Effector memory CD8-positive, alpha-beta T cell (primary cell): ENCODE measurements at places on chromosomes 1 and 21.

GRCh38 chr1:30990591-30990990 lies 74.9 kb downstream of the PUM1 start:
- DNase-seq, result no peak

- DNase-seq, result no peak
These were observed 66.4 kb downstream of the RGS13 start for GRCh38 chr1:192702212-192702902.

DNA sequence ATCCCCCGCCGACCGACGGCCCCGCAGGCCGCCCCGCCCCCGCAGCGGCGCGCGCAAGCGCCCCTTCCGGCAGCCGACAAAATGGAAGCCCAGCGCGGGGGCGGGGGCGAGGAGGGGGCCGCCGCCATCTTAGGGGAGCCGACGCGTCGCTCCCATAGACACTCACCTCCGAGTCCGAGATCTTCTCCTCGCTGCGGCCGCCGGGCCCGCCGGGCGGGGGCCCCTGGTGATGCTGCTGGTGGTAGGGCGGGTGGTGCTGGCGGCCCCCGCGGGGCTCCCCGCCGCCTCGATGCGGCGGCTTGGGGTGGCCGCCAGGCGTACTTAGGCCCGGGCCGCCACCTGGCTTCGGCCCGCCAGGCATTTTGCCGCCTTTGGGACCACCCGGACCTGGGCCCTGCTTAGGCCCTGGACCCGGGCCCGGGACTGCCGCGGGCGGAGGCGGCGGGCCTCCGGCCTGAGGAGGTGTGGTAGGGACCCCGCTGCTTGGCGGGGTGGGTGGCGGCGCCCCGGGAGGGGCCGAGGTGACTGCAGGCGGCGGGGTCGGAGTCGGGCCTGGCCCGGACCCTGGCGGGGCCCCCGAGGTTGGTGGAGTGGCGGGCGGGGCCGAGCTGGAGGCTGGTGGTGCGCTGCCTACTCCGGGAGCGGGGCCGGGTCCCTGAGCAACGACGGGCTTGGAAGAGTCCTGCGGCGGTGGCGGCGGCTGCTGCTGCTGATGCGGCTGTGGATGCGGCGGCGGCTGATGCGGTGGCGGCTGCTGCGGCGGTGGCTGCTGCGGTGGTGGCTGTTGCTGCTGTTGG lies 691 bp downstream of the SFPQ start:
- DNase-seq, result peak; percentile 90

DNA sequence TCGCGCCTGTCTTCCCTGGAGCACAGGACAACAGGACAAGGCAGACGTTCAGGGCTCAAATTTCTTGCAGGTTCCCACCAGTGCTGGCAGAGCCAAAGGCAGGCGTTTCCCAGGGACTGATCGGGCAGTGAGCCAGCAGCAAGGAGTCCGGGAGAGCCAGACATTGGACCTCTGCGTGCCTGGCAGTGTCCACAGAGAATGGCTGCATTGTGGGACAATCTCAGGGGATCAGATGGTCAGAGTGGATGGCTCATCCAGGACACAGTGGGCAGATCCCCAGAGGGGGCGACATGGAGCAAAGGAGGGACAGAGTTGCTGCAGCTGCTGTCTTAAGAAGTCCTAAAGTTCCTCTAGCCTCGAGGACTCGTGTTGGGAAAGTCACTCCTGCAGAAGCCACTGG lies 4.6 kb downstream of the TMEM63A start:
- no peak for DNase-seq

GRCh38 chr1:95043141-95043980 lies 29.4 kb downstream of the ALG14 start:
- peak; percentile 68 for DNase-seq

DNA sequence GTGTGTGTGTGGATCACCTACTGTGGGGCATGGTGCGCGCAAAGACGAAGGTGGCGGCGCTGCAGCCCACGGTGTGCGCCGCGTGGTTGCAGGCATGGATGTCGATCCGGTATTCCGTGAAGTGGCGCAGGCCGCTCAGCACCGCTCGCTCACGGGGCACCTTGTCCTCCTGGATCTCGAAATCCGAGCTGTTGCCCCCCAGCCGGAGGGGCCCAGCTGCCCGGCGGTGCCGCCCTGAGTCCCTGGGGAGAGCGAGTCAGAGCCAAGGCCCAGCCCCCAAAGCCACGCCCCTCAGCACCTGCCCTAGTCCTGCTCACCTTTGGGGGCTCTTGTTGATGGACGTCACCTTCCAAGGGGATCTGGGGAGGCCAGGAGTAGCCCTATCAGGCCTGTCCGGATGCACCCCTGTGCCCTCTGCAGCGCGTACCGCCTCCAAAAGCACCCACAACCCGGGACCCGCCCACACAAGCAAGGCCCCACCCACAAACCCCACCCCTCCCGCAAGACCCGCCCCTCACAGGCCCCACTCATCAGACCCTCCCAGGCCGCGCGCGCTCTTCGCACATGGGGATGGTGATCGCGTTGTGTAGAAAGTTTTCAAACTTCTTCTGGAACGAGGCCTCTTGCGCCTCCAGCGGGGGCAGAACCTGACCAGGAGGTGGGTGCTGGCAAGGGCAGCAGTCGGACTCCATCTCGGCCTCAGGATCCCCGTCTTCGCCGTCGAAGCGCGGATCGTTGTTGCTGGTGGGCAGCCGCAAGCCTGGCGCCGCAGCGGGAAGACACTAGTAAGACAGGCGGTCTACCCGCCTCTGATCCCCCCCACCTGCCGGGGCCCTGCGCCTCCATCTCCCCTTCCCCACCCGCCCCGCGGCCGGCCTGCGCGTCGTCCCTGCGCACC lies 13.6 kb downstream of the INSRR start:
- peak; percentile 21 for DNase-seq

- DNase-seq, result no peak
These were observed 124.8 kb downstream of the ESRRG start for GRCh38 chr1:216598448-216598847.

DNA sequence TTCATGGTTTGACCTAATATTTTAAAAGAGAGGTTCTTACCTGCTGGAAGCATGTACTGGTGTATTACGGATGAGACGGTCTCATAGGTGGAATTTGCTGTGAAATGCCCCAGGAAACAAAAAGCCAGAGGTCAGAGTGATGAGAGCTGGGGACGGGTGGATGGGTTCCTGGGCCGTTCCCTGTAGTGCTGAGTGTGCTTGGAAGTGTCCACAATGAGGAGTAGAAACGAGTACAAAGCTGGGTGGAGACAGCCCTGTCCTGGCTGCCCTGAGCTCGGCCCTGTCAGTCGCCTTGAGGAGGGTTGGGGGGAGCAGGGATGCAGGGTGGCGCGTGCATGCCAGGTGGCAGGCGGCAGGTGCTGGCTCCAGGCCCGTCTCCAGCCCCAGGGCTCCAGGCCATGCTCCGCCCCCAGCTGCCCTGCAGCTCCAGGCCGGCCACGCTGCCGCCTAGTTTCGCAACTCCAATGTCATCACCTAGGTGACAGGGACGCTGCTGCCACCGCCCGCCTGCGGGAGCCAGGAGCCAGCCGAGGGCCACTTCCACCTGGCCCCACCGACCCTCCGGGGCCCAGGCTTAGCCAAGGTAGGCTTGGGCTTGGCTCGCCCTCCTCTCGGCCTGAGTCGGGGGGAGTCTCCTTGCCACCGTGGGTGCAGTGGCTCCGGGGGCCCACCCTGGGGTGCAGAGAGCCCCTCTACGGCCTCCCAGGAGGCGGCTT lies 16.4 kb downstream of the TP73 start:
- no peak for DNase-seq

DNA sequence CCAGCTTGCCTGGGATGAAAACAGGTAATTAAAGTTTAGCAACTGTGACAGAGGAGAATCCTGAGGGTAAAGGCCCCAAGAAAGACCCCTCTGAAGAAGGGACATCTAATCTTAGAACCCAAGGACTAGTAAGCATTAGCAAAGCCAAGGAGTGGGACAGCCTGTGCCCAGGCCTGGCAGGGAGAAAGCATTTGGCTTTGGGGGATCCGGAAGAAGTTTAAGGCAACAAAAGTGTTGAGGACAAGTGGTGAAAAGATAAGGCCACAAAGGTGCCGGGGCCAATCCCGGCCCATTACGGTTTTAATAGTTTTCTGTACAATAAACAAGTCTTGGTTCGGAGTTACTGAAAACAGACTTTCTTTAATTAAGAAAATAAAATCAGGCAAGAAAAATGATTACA lies 275.5 kb downstream of the TM2D1 start:
- DNase-seq, result no peak

DNA sequence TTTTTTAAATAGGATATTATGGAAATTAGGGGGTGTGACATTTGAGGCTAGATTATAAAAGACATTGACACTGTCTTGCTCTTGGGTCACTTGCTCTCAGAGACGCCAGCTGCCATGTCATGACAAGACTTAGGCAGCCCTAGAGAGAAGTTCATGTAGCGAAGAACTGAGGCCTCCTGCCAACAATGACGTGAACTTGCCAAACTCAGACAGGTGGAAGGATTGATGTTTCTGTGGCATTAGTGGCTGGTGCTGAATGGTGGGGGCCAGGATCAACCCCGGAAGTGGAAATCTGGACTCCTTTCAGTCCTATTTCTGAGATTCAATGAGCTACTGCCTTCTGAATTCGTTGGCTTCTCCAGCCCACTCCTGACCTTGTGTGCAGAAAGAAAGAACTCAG lies 14.7 kb downstream of the NCF2 start:
- no peak for DNase-seq

- DNase-seq, result no peak
These were observed 297.4 kb downstream of the ST6GALNAC3 start for GRCh38 chr1:76371941-76372340.

DNA sequence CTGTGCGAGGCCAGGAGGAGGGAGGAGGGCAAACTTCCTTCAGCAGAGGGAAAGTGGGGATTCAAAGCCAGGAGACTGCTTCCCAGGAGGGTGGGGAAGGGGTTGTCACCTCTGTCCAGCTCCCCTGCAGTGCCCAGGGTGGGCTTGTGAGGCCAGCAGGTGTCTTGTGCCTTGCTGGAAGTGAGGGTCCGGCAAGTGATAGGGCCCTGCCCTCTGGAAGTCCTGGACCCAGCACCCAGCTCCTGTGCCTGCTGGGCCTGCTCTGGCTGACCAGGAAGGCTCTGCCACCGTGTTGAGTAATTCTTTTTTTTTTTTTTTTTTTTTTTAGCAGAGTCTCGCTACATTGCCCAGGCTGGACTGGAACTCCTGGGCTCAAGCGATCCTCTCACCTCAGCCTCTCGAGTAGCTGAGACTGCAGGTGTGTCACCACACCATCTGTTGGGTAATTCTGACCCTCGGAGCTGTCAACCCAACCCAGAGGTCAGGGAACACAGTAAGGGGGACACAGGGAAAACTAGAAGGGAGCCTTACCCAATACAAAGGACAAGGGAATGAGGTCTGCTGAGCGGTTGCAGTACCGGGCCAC lies 1.0 kb downstream of the BEST4 start:
- no peak for DNase-seq

DNA sequence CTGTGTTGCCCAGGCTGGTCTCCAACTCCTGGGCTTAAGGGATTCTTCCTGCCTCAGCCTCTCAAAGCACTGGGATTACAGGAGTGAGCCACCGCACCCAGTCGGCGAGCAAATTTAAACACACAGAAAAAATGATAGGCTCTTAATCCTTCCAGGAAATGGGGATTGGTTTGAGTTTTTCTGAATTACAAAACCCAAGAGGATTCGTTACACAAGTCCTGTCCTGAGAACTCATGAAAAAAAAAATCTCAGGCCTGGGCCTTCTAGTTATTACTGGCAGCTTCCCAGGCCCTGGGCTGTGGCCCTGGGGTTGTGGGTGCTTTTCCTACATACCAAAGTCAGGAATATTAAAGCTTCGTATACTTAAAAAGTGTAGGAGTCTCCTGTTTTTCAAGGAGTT lies 6.3 kb upstream of the IFNGR2 start:
- DNase-seq, result no peak

DNA sequence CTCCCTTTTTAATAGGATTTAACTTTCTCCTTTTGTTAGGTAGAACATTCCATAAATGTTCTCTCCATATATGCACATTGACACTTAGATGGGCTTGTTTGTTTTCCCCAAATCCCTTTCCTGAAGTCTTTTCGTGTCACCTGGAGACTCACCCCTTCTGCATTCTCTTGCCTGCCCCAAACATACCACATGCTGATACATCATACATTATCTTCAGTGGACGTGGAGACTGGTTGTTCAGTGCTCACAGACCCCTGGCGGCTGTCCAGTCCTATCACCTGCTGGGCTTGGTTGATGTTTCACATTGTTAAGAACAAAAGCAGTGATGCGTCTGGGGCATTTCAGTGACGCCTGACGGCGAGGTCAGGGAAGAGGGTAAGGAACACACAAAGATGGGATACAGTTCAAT lies 22.2 kb downstream of the FMOD start:
- DNase-seq, result no peak

DNA sequence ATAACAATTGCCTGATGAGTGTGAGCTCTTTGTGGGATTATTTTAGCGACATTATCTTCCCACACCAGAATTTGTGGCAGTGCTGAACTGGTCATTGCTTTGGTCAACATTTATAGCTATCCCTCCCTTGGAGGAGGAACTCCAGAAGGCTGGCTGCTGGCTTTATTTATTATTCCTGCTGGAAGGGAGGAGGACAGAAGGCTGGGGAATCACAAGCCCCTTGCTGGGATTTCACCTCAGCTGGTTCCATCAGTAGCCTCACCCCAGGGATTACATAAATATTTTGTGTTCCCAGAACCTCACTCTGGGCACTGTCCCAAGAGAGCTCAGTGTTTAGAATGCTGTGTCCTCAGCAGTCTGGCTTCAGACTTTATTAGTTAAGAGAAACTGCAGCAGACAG lies 102.8 kb upstream of the C1orf21 start:
- no peak for DNase-seq

- no peak for DNase-seq
These were observed 20.9 kb downstream of the STYXL2 start for GRCh38 chr1:167114725-167115124.

- no peak for DNase-seq
These were observed 20.6 kb upstream of the MRPS14 start for GRCh38 chr1:175043824-175044223.

DNA sequence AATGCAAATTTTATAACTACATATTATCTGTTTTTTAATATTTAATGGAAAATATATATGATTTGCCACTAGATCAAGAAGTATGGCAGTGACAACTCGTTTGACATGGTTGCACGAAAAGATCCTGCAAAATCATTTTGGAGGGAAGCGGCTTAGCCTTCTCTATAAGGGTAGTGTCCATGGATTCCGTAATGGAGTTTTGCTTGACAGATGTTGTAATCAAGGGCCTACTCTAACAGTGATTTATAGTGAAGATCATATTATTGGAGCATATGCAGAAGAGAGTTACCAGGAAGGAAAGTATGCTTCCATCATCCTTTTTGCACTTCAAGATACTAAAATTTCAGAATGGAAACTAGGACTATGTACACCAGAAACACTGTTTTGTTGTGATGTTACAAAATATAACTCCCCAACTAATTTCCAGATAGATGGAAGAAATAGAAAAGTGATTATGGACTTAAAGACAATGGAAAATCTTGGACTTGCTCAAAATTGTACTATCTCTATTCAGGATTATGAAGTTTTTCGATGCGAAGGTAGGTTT lies 556 bp downstream of the IFI44 start:
- no peak for DNase-seq

GRCh38 chr1:10504249-10504648 lies 29.5 kb downstream of the PEX14 start:
- DNase-seq, result no peak

GRCh38 chr1:36486439-36487335 lies 4.0 kb upstream of the CSF3R start:
- DNase-seq, result no peak
